A549 treated with CpdA at 1 μM for 4 hours (cell line): ENCODE measurements at places on chromosomes 5 and 9. TPM values are rescaled to one million over a fixed set of nuclear protein-coding genes. Genes with fewer than 3 reads are reported as not detected.

CCDC112 gene
- 6.2 to 11.9 TPM (median 7.3 TPM) in 5 replicates for total RNA-seq

TCERG1 gene
- total RNA-seq, result 46.0 to 62.8 TPM (median 49.7 TPM) in 5 replicates

CATSPER3 gene
- total RNA-seq, result 0.21 to 0.59 TPM (median 0.41 TPM) in 5 replicates

FOXD4L3 gene
- 0.06 to 0.24 TPM (median 0.14 TPM) in 3 of 5 replicates, not detected in the others for total RNA-seq

PIGO gene
- total RNA-seq, result 37.3 to 53.4 TPM (median 48.5 TPM) in 5 replicates

OBP2B gene
- total RNA-seq, result not detected in 5 replicates

LOX gene
- 0.71 to 1.6 TPM (median 1.4 TPM) in 5 replicates for total RNA-seq

PDCD1LG2 gene
- 0.33 to 0.59 TPM (median 0.36 TPM) in 5 replicates for total RNA-seq

PCDHA6 gene
- 0.07 to 0.09 TPM (median 0.09 TPM) in 3 of 5 replicates, not detected in the others for total RNA-seq

TEX48 gene
- not detected in 5 replicates for total RNA-seq

TOR4A gene
- 17.8 to 30.2 TPM (median 27.4 TPM) in 5 replicates for total RNA-seq

IL33 gene
- total RNA-seq, result 0.75 to 1.5 TPM (median 1.2 TPM) in 5 replicates

INSL6 gene
- not detected in 5 replicates for total RNA-seq

C8G gene
- 0.54 to 1.9 TPM (median 1.2 TPM) in 5 replicates for total RNA-seq

SLC6A3 gene
- total RNA-seq, result 0.05 to 0.14 TPM (median 0.08 TPM) in 5 replicates

NMUR2 gene
- total RNA-seq, result 0.03 to 0.06 TPM (median 0.06 TPM) in 3 of 5 replicates, not detected in the others

RGS14 gene
- total RNA-seq, result 3.0 to 8.2 TPM (median 6.2 TPM) in 5 replicates

GLDC gene
- total RNA-seq, result 12.7 to 17.4 TPM (median 13.3 TPM) in 5 replicates

UBAP2 gene
- 37.1 to 43.7 TPM (median 39.5 TPM) in 5 replicates for total RNA-seq

SLC25A2 gene
- total RNA-seq, result not detected in 5 replicates

TMED9 gene
- total RNA-seq, result 277 to 298 TPM (median 279 TPM) in 5 replicates

KCNIP1 gene
- total RNA-seq, result not detected in 5 replicates

GLRA1 gene
- total RNA-seq, result not detected in 5 replicates

S100Z gene
- total RNA-seq, result not detected in 5 replicates

PCDHB7 gene
- total RNA-seq, result 0.01 TPM in 1 of 5 replicates, not detected in the others

ACTBL2 gene
- total RNA-seq, result 0.05 TPM in 1 of 5 replicates, not detected in the others

PCDHA1 gene
- 0.12 to 0.23 TPM (median 0.21 TPM) in 5 replicates for total RNA-seq

ANAPC2 gene
- total RNA-seq, result 25.4 to 37.9 TPM (median 36.1 TPM) in 5 replicates

WDR55 gene
- 29.2 to 32.4 TPM (median 29.6 TPM) in 5 replicates for total RNA-seq

PCDHGB7 gene
- total RNA-seq, result 0.03 to 0.16 TPM (median 0.07 TPM) in 5 replicates

PCDHA11 gene
- total RNA-seq, result 0.12 to 0.43 TPM (median 0.18 TPM) in 5 replicates

CNTNAP3B gene
- 14.9 to 18.0 TPM (median 16.3 TPM) in 5 replicates for total RNA-seq
